ENCODE measurements at places on chromosomes 11 and 22.

DNA sequence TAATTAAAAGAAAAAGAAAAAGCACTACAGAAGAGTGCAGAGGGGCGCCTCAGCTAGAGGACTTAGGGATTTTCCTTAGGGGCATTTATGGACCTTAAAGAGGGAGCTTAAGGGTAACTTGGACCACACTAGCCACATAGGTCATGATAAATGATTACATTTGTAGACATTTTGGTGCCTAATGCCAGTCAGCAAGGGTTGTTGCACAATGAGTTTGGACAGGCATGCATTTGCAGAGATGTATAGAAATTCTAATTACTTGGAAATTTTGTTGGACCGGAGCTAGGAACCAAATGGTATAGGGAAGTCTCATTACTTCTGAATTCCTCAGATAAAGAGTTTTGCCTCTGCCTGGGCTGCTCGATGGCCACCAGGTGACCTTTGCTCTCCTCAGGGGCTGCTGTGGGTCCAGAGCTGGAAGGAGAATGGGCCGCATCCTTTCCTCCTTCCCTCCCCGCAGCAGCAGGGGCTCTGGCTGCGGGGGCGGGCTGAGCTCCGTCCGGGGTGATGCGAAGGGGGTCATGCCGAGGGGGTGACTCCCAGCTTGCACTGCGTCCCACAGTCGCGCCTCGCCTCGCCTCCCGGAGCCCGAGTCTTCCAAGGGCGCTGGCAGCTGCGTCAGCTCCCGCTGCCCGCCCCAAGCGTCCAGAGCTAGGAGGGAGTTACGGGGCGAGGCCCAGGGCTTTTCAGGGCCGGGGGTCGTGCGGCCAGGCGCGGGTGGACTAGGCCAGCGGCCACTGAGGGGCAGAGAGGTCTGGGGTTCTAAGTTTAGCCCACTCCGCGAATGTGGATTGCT is 20.3 kb upstream of the MALAT1 start:
- DNase-seq = no peak

- no peak for DNase-seq
Measured at GRCh38 chr11:111978028-111978771, 41.1 kb downstream of the DIXDC1 start.

- DNase-seq = no peak
Measured at GRCh38 chr22:29345932-29346331, 30.4 kb upstream of the RASL10A start.

- DNase-seq = no peak
Measured at GRCh38 chr11:8183111-8183510, 14.3 kb upstream of the RIC3 start.

DNA sequence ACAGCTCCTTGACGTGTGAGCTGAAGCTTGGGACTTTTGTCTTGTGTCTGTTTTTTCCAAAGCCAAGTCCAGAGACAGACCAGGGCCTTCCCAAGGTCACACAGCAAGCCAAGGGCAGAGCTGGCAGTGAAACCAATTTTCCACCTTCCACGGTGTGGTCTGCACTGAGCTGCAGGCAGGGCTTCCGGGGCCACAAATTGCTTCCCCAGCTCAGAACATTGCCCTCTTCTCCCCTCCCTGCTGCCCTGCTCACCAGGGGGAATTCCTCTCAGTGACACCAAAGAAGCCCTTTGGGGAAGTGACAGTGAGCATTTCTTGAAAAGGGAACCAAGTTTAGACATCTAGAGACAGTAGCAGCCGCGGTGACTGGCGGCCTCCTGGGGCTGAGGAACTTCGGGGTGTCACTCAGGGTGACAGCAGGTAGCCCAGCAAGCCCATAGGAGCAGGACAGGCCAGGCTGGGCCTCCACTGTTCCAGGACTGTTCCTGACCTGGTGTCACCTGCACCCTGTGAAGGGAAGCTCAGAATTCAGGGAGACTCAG is 9.2 kb downstream of the FXYD2 start:
- DNase-seq = no peak

DNA sequence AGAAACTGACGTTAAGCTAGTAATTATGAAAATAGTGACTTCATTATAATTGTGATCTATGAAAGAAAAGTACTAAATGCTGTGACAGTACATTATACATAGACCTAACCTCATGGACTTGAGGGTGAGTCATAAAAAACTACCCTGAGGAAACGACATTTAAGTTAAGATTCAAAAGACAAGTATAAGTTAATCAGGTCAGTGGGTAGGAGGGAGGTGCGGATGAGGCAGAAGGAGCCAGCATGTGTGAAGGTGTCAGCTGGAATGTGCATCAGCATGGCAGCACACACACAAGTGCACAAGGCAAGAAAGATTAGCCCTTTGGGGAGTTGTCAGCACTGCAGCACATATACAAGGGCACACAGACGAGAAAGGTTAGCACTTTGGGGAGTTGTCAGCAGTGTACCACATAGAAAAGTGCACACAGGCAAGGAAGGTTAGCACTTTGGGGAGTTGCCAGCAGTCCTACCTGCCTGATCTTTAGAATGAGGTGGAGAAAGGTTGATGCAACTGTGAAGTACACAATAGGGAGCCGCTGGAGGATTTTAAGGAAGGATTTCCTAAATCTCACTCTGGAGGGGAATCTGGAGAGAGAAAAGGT is 31.6 kb upstream of the CAVIN3 start:
- no peak for DNase-seq

DNA sequence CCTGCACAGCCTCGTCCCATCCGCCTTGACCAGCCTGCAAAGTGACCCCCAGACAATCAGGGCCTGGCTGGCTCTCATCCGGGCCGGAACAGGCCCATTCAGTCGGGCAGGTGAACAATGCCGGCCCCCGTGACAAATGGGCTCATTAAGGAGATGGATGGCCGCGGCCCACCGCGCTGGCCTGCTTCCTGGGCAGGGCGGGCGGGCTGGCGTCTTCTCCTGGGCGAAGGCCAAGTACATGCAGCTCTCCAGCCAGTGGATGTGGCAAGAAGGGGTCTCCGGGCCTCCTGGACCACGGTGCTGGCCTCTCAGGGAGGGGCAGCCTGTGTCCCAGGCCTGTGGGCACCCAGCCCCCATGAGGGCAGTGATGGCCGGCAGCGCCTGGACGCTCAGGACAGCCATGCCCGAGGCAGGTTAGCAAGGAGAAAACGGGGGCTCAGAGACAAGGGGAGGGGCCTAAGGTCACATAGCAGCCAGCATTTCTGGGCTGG is 1022.8 kb downstream of the BRD1 start:
- no peak for DNase-seq

DNA sequence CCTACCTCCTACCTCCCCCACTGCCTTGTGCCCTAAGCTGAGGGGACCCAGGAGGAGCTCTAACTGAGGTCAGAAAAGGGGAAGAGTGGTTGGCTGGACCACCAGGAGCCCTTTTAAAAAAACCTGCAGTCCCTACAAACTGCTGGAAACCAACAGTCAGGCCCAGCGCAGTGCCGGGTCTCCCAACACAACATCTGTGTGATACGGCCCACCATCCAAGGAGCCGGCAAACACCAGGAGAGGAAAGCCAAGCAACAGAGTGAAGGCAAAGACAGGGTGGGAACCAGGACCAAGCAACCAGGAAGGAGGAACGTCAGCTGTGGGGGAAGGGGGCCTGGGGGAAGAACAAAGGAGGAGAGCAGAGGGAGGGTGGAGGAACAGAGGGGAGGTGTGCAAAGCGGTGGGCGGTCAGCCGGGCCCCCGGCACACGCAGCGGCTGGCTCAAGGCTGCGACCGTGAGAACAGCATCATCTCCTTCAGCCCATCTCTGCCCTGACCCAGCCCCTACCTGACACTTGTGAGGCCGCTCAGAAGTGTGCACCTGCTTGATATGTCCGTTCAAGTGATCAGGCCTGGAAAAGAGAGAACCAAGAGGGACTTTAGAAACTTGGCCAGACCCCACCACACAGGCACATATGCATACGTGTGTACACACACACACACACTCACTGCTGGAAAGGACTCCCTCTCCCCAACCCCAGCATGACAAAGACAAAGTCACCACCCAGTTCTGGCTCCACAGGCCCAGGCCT is 3.6 kb downstream of the PATZ1 start:
- no peak for DNase-seq

DNA sequence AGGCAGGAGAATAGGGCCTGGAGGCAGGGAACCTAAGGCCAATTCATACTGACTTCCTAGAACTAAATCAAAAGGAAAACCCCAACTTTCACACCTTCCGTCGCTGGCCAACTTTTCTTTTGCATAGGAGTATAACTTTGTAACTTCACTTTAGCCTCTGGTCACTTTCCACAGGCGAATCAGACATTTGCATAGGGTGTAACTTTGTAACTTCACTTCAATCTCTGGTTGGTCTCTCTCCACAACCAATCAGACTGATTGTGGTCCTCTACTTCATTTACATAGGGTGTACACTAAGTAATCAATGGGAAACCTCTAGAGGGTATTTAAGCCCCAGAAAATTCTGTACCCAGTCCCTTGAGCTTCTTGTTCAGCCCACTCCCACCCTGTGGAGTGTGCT is 11.5 kb upstream of the TMPRSS4 start:
- no peak for DNase-seq

DNA sequence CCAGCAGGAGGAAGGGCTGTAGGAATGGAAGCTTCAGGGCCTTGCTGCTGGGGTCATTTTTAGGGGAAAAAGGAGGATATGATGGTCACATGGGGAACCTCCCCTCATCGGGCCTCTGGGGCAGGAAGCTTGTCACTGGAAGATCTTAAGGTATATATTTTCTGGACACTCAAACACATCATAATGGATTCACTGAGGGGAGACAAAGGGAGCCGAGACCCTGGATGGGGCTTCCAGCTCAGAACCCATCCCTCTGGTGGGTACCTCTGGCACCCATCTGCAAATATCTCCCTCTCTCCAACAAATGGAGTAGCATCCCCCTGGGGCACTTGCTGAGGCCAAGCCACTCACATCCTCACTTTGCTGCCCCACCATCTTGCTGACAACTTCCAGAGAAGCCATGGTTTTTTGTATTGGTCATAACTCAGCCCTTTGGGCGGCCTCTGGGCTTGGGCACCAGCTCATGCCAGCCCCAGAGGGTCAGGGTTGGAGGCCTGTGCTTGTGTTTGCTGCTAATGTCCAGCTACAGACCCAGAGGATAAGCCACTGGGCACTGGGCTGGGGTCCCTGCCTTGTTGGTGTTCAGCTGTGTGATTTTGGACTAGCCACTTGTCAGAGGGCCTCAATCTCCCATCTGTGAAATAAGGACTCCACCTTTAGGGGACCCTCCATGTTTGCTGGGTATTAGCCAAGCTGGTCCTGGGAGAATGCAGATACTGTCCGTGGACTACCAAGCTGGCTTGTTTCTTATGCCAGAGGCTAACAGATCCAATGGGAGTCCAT is 14.1 kb downstream of the IL10RA start:
- DNase-seq = no peak

- peak; percentile 24 for DNase-seq
Measured at GRCh38 chr11:104164028-104164520, at the start of gene PDGFD. TSS of gene PDGFD (minus strand) at chr11:104164147.

GRCh38 chr11:134751766-134752165 is 339.7 kb upstream of the B3GAT1 start:
- no peak for DNase-seq

- DNase-seq = no peak
Measured at GRCh38 chr11:95684701-95685100, 104.9 kb downstream of the FAM76B start.

GRCh38 chr22:24697172-24697571 is 77.3 kb downstream of the PIWIL3 start:
- DNase-seq = no peak

DNA sequence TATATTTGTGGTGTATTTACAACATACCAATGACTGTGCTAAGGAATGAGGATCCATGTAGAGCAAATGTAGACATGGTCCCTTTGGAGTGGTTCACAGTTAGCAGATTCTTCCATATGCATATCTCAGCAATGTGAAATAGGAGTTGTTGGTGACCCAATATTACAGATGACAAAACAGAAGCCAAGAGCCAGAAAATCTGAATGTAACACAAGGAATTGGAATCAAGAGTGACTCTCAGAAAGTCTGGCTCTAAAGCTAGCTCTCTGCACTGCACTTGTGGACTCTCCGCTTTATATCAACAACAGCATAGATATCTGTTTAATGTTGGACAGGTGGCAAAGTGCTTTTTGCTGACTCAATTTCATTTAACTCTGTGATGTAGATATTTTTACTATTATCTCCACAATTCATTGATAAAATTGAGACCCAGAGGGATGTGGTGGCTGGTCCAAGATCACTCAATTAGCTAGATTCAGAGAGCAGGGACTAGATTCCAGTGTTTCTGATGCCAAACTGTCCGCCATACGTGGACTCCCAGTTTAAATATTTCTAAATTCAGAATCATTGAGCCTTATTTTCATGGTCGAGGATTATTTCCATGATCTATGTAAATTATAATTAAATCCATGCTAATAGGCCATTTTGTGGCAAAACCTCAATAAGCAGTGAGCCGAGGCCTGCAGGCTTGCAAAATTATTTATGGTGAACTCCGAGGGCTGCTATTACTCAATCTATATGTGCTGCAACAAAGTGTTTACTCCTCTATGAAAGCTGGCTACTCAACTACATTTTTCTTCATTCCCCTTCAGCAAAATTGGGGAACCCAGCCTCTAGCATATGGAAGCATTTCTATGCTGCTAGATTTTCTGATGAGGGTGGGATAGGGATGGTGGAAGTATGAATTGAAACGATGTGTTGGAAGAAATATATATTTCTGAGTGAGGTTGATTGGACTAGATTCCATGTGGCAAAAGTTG is 21.1 kb upstream of the TENM4 start:
- no peak for DNase-seq

- no peak for DNase-seq
Measured at GRCh38 chr22:48226026-48227013, 1463.9 kb downstream of the TBC1D22A start.

DNA sequence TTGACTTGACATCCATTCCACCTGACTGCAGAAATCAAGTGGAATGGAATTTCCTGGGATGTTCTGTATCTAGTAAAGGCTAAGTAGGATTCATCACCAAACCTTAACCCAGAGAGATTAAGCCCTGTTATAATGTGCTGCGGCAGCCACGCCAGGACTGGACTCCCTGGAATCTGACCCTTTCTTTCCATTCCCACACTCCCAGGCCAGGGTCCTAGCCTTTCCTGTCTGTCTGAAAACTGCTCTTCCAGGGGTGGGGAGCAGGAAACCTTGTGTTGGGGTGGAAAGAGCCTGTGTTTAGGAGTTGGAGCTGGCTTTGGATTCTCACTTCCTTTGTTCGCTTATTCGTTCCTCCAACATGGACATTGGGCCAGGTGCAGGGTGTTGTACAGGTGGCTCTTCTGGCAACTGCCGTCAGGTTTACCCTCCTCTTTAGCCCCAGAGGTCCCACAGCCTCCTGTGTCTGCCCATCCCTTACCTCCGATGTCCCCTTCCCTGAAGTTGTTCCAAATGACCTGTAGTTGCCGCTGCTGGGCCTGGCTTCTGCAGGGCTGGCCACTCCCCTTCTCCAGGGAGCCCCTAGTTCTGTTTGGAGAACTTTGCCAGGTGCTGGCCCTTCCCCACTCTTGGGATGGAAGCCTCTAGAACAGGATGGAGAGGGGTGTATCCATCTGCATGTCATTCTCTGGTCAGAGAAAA is 20.5 kb upstream of the PARVB start:
- DNase-seq = no peak

Data from astrocyte of the cerebellum (primary cell).